Activated CD4-positive, alpha-beta T cell treated with anti-CD3 and anti-CD28 coated beads, Interleukin-2, amount 10 ng/mL, durations not matched to agents 24 days and 14 days (primary cell): ENCODE measurements at places on chromosomes 12 and 14.

DNA sequence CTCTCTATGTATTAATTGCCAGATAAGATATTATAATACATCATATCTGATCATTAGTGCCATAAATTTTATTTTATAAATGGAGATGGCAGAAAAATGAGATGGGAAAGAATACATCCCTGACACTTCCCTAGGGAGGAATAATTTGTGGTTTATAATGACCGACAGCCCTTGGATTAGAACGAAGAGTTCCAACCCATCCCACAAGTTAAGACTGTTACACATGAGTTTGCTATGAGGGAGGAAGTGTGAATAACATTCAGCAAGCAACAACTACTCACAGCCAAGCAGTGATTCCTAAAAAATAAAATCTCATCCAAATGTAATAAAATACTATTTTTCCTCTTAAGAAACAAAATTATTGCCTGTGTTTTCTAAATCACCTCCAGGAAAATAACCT, 299.0 kb downstream of the CCDC91 start:
- DNase-seq: no peak

DNA sequence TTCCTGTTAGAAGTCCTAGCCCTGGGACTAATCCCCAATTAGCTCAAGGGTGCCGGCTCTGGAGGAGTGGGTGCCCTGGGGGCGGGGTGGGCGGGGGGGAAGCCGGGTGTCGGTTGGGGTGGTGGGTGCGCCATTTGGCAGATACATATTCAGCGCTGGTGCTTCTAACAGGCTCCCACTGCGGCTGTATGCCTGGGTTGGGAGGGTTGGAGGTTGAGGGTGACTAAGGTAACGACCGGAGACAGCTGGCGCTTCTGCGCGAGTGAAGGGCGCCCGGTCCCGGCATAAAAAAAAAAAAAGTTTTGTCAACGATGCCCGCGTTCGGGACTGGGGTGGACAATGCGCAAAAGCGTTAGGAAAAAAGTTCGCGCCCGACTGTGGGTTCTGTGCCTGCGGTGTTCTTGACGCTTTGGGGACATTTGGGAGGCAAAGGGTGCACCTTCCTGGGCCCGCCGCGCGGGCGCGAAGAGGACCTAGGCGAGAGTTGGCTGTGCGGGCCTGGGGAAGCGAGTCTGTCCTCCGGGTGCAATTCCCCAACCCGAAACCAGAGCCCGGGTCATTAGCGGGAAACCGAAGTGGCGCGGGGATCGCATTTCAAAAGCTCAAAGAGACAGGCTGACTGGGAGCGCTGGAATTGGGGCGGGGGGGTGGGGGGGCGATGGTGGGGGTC, 19.2 kb downstream of the TBX3 start:
- no peak for DNase-seq

GRCh38 chr12:108910336-108910735, 30.4 kb downstream of the DAO start:
- DNase-seq: no peak

GRCh38 chr12:101696251-101697196, 916 bp upstream of the CHPT1 start:
- no peak for DNase-seq

DNA sequence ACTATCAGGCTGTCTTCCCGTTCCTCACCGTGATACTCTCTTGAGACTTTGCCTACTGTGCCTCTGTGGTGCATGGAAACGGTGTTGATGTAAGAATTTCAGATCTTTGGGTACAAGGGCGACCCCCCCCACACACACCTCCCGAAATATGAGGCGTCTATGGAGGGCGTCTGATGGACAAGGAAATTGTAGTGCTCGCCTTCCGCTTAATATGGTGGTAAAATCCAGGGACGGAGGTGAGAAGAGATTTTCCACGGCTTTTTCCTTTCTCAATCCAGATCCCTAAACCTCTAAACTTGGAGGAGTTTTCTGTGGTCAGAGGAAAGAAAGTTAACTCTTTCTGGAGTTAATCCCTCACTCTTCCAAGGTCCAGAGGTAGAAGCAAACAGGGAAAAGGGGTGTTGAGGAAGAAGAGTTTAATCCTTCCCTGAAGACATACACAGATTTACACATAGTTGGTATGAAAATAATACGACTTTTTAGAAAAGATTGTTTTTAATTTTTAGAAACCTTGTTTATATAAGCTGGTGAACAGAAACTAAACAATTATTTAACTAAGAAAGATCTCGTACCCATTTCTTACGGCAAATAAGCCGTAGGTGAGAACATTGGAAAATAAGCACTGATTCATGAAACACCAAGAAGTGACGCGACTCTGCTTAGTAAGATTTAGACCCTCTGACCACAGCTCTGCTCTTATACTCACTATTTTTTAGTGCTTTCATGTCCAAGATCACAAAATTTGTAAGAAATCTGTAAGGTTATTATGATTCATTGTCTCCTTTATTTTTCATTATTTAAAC, 23.1 kb upstream of the RNASE12 start:
- DNase-seq: no peak
